NCI-H460 (cell line): ENCODE measurements at places on chromosomes 2 and 18. TPM values are rescaled to one million over a fixed set of nuclear protein-coding genes. Genes with fewer than 3 reads are reported as not detected.

- DNase-seq: no peak
Measured at GRCh38 chr2:160165996-160166395, 34.1 kb downstream of the ITGB6 start.

- DNase-seq: no peak
Measured at GRCh38 chr2:194826241-194826640, 830.8 kb upstream of the SLC39A10 start.

DNA sequence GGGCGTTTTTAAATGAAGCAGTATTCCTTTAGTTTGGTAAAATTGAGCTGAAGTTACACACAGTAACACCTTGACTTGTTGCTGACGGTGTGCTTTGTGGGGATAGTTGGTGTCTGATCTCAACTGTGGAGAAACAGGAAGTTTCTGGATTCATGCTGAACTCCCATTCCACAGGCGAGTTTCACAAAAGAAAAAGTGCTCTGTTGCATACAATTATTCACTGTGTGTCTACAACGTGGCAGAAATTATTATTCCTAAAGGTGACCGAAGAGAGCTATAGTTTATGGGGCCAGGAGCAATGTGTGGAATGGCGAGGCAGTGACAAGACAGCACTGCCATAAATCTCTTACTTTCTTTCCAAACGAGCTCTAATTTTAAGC, 463 bp upstream of the CABYR start:
- DNase-seq: no peak

GRCh38 chr2:4029081-4029480, 325.7 kb downstream of the DCDC2C start:
- no peak for DNase-seq

DNA sequence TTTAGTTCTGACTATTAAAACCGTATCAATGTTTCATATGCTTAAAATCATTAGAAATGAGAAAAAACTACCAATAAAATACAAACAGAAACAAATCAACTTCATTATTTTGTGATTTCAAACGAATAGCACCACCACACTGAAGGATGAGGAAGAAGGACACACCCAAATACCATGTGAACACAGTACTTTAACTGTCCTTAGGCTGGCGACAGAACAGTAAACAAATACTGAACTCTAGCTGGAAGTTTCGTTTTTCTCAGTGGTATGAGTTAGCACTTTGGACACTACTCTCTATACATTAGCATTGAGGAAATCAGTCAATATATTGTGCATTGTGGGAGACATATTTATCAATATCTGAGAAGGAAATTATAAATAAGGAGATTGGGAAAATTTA, 202.4 kb upstream of the AGAP1 start:
- peak; percentile 18 for DNase-seq

DNA sequence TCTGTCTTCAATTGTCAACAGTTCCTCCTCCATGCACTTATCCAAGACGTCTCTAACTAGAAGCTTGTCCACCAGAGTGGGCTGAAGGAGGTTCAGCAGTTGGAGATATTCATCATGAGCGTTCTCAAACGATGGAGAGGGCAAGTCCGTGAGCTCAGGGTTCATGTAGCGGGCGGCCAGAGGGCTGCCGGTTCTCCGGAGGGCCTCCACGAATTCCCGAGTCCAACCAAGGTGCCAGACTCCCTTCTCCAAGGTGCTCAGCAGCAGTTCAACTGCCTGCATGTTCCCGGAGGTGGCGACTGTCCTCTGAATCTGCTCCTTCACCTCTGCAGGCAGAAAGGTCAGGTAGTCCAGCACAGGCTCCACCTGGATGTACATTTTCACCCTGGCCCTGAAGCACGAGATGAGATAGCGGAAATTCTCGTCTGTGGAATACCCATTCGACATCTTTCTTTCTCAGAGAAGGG, 590 bp downstream of the IFIH1 start:
- peak; percentile 9 for DNase-seq

- DNase-seq: no peak
Measured at GRCh38 chr18:26119246-26119645, 14.4 kb upstream of the PSMA8 start.

DNA sequence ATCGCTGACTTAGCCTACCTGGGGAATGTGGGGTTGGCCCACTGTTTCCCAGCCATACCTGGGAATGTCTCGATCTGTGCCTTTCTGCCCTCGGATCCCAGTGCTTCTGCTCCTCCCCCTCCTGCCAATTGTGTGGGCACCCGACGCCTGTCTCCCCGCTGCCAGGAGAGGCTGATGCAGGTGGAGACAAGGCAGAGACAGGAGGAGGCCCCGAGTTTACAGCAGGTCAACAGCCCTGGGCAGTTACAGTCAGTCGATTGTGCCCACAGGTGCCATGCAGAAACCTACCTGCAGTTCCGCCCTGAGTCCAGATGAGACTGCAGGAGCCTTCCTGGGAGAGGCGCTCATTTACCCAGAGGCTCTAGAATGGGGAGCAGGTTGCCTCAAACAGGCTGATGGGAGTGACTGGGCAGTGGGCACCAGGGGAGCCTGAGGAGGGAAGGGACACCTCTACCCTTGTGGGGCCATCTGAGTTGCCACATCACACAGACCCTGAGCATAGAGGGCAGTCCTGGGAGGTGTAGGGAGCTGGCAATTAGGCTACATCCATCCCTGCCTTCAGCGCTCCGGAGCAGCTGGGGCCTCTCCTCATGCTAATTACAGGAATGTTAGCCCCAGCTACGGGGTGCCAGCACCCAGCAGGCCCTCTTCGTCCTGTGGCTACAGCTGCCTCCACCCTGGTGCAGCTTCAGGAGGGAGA, 300.1 kb downstream of the NDUFA10 start:
- no peak for DNase-seq

GRCh38 chr2:8586457-8587051, 95.3 kb upstream of the ID2 start:
- no peak for DNase-seq

- no peak for DNase-seq
Measured at GRCh38 chr2:65663831-65664407, 231.5 kb upstream of the SPRED2 start.

DNA sequence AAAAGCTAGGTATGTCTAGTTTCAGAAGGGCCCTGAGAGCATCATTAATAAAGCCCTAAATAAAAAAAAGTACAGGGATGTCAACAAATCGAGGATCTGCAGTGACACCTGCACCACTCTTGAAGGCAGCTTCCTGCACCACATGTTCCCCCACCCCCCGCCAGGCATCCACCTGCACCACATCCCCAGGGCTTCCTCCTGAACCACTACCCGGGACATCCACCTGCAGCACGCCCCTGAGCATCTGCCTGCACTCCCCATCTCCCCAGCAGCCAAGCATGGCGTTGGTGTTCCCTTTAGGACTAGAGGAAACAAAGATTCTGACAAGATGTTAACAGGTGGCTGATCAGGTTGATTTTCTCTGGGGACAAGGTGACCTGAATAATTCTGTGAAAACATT, 55.2 kb downstream of the DLGAP1 start:
- DNase-seq: no peak

GRCh38 chr2:207933396-207934065, 91.8 kb downstream of the PLEKHM3 start:
- no peak for DNase-seq

GRCh38 chr18:45321520-45321919, 293.8 kb upstream of the SLC14A2 start:
- DNase-seq: no peak

CHST10 gene
- 14.0 and 16.2 TPM in 2 replicates for total RNA-seq

EIF2AK3 gene
- total RNA-seq: 12.1 and 14.3 TPM in 2 replicates

FOXD4L1 gene
- 0.25 TPM in 1 of 2 replicates, not detected in the other for total RNA-seq

UGT1A6 gene
- not detected in 2 replicates for total RNA-seq

NR4A2 gene
- total RNA-seq: 4.8 and 5.7 TPM in 2 replicates

PDE6D gene
- total RNA-seq: 32.6 and 33.0 TPM in 2 replicates

LDLRAD4 gene
- total RNA-seq: not detected in 2 replicates

TXNDC2 gene
- 0.10 and 0.17 TPM in 2 replicates for total RNA-seq
